Urinary bladder (tissue), 4 donors: ENCODE measurements at places on chromosomes 5 and 9.

GRCh38 chr9:92671323-92671722 lies 1.4 kb upstream of the IPPK start:
- no peak for DNase-seq

DNA sequence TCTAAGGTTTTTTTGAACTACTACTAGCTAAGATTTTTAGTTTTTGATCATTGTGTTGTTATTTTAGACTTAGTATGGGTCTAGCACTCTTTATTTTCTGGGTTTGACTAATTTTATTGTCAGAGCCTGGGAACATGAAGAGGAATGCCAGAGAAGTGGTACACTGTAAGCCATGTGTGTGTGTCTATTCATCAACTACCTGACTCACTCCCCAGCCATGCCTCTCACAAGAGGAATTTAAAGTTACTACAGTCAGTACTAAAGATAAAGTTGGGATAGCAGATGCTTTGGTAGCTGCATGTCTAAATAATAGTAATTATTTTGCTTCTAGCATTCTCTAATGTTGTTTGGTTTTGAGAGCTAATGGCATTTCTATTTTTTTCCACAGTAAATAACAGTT lies 264.8 kb downstream of the CSNK1G3 start:
- no peak for DNase-seq

DNA sequence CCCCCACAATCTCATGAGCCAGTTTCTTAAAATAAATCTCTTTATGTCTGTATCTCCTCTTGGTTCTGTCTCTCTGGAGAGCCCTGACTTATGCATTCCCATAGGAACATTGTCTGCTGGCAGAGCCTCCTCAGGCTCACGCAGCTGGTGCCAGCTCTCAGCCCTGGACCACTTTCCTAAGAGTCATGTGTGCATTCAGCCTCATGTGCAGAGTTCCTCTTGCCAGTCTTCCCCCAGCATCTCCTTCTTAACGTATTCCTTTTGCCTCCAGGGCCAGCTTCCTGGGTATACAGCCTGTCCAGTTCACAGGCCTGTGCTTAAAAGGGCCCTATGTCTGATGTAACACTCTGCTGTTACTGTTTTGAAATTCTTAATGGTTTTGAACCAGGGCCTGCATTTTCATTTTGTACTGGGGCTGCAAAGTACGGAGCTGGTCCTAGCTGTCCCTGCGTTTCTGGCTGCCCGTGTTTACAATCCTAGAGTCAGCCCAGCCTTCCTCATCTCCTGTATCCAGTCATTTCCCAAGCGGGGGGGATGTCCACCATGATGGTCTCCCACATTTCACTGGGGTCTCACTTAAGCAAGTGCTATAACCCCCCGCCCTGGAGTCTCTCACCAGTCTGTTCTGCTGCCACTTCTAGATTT lies 18.1 kb downstream of the ANKRD33B start:
- no peak for DNase-seq

- no peak for DNase-seq
Measured at GRCh38 chr9:76452839-76453238, 6.1 kb upstream of the GCNT1 start.

DNA sequence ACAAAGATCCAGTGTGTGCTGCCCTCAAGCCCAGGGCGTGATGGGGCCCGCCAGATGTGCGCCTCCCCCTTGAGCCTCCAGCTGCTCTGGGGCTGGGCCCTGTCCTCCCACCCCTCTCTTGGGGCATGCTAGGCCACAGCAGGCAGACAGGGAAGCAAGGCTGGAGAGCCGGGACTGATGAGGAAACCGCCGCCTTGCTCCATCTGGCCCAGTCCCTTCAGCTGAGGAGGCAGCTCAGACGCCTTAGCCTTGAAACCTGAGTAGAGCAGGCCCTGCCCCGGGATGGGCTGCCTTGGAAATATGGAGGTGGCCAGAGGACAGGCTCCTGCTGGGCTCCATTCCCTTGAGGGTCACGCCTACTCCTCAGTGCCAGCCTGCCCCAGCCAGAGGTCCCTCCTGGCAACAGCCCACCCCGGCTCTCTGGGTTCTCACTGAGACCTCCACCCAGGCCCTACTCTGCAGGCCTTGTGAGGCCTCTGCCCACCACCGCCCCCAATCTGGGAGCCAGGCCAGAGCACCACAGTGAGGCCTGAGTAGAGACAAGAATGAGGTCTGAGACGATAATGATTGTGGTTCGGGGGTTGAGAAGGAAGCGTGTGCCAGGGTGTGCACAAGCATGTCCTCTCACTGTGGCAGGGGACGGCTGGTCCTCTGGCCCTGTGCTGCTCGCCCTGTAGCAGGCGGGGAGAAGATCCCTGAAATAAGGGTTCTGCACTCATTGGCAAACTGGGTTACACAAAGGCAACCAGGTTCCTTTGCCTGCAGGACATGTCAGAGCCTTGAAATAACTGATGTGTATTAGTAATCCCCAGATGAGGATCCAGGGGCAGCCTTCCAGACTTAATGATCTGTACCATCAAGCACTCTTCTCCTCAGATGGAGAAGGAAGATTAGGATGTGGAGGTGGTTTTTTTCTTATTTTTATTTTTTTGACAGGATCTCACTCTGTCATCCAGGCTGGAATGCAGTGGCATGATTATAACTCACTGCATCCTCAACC lies 30.9 kb downstream of the CXXC5 start:
- no peak for DNase-seq
